ENCODE measurements at places on chromosomes 1 and 21.

- DNase-seq: no peak
These were observed 859.0 kb upstream of the B3GALT2 start for GRCh38 chr1:194045416-194045815.

DNA sequence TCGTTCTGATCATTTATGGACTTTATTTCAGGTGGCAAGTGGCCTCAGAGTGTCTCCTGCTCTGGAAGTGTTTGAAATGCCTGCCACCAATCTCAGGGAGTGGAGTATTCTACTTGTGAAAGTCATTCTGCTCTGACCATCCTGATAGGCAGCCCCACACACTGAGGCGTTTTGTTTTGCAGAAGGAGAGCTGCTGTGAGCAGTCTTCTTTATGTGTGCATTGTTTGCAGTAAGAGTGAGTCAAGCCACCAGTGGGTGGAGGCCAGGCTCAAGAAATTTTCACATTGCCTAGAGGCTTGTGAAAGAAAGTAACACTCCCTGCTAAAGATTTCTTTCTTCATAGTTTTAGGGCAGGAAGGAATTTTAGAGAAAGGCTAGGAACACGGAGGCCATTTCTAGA, 204.4 kb downstream of the SLC35F3 start:
- DNase-seq: no peak

GRCh38 chr1:179935909-179936496, 18.6 kb upstream of the CEP350 start:
- no peak for DNase-seq

GRCh38 chr1:83547901-83548300, 451.0 kb downstream of the TTLL7 start:
- no peak for DNase-seq

DNA sequence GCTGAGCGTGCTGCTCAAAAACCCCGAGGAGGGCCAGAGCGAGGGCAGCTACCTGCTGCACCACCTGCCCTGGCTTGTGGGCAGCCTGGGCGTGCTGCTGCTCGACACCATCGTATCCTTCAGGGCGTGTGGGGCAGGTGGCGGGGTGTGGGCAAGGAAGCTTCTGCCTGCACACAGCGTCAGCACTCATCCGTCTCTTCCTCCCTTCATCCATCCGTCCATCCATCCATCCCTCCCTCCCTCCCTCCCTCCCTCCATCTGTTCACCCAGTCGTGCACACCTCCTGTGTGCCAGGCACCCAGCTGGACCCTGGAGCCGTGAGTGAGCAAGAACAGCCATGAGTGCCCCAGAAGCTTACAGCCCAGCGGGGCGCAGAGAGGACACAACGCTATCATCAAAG, 15.2 kb downstream of the SLC66A1 start:
- DNase-seq: no peak

- no peak for DNase-seq
These were observed 12.6 kb downstream of the S100A11 start for GRCh38 chr1:152024223-152024622.

DNA sequence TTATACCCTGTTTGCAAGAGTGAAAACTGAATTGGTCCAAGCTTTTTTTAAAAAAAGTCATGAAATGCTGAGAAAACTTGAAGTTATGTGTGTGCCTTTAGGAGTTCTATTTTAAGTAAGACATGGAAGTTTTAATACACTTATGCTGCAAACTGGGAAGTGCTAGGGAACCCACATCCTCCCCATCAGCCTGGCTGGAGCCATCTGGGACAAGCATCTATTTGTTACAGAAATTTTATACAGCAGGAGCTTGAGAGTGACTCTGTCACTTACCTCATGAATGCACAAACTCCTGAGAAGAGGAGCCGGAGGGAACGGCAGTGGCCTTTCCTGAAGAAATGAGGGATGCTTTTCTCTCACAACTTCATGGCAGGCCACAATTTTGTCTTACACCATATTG, 78.2 kb upstream of the SLC44A3 start:
- no peak for DNase-seq

- no peak for DNase-seq
These were observed 33.2 kb downstream of the SLC45A1 start for GRCh38 chr1:8350914-8351684.

DNA sequence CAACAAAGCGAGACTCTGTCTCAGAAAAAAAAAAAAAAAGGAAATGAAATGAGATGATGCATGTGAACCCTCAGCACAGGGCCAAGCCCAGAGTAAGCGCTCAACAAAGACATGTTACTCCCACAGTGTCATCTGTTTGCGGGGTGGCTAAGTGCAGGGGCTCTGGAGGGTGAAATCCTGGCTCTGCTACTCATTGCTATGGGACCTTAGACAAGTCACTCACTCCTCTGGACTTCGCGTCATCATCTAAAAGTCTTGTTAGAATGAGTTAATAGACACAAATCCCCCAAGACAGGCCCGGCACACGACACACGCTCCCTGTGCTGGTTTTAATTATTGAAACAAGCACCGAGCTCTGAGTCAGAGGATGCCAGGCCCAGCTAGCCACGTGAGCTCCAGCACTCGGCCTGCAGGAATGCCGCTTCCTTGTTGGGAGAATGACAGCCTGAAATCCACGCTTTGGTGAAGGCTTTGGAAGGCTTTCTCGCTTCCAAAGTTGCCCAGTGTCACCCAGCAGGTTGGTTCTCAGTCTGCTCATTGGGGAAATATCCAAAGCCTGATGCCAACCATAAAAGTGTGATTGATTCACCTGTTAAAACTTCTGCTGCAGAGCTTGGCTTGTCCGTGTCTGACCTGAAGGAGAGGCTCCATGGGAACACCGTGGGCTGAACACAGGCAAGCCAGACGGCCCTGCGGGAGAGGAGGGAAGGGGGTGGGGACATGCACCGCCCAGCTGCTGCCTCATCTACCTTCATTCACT, 36.7 kb upstream of the TARDBP start:
- DNase-seq: no peak

GRCh38 chr1:29171089-29171488, 10.6 kb downstream of the SRSF4 start:
- no peak for DNase-seq

- DNase-seq: no peak
These were observed 79.2 kb downstream of the CD34 start for GRCh38 chr1:207831517-207832327.

DNA sequence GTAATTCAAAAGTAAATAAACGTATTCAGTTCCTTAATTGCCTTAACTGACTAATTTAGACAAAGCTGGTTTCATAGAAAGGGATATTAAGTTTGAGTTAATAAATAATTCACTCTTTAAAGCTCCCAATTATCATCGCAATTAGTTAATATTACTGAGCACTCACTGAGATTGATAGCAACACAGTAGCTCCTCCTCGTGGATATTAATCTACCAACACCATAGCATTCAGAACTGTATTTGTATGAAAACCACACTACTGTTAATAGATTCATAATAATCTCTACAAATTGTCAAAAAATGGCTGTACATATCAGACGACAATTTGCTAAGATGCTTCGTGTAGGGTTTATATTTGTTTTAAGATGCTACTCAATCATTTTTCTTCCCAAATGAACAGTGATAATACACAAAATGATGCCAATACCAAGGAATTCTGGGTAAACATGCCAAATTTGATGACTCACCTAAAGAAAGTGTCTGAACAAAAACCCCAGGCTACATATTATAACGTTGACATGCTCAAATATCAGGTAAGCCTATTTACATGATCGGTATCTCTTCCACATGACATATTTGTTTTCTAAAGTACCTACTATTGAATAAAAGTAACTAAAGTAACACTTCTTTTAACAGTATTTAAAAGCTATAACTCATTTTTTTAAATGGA, 18.8 kb upstream of the DYNLT5 start:
- no peak for DNase-seq

GRCh38 chr1:76955652-76956051, 88.4 kb downstream of the ST6GALNAC5 start:
- DNase-seq: no peak

DNA sequence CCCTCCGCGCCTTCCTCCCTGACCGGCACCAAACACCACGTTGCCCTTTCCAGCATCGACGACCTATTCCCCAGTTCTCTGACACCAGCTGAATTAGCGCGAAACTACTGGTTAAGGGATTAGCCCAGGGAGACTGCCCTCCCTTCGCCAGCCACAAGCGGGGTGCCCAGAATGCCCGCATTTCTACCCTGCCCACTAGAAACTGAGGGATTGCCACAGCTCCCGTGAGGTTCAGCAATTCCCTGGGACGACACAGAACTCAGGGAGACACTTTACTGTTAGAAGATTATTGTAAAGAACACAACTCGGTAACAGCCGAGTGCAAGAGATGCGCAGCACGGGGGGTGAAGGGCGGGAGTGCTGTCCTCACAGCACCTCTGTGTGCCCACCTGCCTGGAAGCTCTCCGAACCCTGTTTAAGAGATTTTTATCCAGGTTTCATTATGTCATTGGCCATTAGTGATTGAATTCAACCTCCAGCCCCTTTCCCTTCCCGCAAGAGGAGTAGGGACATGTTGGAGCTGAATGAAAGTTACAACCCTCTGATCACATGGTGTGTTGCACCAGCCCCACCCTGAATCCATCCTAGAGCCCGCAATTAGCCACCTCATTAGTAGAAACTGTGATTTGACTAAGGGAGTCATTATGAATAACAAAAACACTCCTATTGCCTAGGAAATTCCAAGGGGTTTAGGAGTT, 15.8 kb upstream of the RIPPLY3 start:
- DNase-seq: no peak

GRCh38 chr1:87953732-87954344, 625.2 kb downstream of the LMO4 start:
- DNase-seq: peak; percentile 21

- no peak for DNase-seq
These were observed 802.4 kb upstream of the ADGRL4 start for GRCh38 chr1:79808816-79809475.

DNA sequence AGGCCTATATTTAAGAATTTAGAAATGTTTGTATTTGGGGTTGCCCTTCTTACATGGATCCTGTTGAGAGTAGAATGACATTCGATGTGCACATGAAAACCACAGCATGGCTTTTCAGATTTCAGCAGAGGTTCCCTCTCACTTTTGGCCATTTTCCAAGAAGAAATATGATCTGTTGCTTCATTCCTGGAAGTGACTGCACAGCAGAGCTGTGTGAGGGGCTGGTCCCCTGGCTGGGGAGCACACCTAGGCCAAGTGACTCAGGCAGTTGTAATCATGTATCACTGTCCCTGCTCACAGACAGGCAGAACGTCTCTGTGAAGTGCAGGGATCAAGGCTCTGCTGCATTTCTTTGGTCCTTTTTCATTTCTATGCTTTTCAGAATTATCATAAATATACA, 32.3 kb downstream of the AGT start:
- DNase-seq: peak; percentile 88

GRCh38 chr21:37073417-37074196, 553 bp downstream of the TTC3 start:
- DNase-seq: peak; percentile 40

DNA sequence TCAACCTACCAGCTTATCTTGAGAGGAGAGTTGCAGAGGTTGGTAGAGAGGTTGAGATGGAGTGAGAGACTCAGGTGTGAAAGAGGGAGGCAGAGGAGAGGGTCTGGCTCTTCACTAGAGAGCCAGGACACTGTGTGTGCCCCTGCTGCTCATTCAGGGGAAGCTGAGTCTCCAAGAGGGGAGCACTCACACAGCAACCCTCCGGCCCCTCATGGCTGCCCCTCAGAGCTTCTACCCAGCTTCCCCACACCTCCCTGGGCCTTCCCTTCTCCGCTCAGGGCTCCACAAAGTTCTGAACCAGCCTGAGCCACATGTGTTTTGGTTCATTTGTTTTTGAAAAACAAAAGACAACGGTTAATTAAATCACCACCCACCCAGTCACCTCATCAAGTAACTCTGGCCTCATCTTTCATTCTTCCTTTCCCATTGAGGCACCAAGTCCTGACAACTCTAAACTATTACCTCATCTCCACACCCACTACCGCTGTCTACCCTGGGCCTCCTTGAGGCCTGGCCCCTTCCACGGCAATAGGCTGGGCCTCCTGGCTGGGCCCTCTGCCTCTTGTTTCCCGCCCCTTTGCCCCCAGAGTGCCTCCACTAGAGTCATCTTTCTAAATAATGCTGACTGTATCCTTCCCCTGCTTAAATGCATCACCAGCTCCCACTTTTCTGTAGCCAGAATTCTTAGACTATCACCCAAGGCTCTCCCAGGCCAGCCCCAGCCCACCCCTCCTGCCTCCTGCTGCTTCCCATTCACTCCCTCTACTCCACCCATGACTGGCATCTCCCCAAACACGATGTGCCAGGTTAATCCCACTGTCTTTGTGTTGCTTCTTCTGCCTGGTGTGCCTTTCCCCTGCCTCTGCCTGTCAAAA, 33.0 kb downstream of the TNNT2 start:
- DNase-seq: no peak

GRCh38 chr1:235910357-235911299, 43.9 kb upstream of the LYST start:
- DNase-seq: no peak

DNA sequence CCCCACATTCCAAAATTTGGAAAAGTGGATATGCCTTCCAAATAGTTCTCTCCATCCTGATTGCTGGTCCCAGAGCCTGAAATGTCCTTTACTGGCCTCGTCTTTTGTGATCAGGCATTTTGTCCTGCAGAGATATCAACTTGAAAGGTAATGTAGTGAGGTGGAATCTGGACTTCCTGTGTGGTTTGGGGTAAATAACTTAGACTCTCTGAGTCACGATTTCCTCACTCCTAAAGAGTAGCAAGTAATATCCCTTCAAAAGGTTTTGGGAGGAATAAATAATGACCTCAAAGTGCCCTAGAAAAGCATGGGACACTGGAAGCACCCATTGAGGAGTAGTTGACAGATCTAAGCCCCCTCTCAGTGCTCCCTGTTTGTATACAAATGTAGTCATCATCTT, 426.6 kb downstream of the OMA1 start:
- DNase-seq: no peak

DNA sequence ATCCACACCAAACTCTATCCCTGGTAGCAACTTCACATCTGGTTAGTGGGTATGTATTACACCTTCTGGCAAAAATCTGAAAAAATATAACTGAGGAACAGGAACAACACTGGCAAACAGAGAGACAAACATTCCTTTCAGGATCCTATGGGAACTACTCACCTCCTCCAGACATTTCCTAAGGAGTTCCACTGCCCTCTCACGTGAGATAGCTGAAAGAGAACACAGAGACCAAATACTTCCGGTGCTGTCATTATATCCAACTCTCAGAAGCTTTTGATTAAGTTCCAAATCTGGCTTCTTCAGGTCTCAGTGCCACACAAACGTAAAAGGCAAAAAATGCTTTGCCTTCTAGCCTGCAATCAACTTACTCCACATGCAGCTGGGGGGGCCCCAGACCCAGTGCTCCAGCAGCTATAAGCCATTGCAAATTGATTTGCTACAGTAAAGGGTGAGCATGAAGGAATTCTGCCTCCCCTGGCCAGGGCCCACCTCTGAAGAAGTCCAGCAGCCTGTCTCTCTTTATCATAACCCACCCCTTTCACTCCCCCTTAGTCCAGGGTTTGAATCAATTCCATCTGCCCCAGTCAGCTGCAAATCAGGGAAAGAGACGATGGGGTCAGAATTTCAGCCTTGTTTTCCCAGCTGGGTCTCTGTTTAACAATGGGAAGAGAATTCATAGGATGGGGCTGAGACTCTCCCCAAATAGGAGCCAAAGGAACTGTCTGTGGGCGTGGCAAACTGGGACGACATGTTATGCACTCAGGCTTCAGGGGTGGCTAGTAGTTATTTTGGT, 32.2 kb downstream of the TFAP2E start:
- no peak for DNase-seq

All from NCI-H2029 (cell line).